ENCODE measurements at places on chromosomes 16 and 17.

GRCh38 chr17:60435244-60436167, 13.2 kb downstream of the CHCT1 start:
- peak; percentile 55 for DNase-seq

GRCh38 chr17:4978726-4979125, 8.7 kb downstream of the CAMTA2 start:
- DNase-seq = no peak

DNA sequence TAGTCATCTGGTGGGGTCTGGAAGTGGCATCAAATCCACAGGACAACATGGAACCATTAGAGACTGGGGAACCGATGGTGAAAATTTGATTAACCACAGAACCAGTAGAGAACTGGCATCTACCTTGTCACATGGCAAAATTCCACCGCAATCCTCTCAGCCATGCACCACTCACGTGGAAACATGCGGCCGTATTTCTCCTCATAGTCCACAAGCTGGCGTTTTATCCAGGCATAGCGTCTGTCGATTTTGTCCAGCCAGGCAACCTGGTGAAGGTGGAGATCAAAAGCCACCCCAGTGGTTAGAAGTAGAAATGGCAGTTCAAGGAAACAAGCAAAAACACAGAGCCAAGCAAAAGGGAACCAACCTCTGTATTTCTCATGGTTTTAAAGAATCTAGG, 87.6 kb downstream of the VPS53 start:
- no peak for DNase-seq

DNA sequence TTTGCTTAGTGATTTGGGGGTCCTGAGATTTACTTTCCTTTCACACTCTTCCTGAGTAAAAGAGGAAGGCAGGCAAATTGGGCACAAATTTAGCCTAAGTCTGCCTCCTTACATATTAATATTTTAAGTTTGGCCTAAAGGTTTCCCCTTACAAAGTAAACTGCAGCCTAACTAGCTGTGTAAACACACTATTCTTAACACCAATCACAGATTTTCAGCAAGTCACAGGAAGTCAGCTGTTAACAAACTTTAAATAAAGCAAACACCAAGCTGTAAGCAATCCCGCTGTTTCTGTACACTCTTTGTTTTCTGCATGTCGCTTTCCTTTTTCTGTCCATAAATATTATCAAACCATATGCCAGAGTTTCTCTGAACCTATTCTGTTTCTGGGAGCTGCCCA, 45.1 kb upstream of the ABCC11 start:
- DNase-seq = no peak

DNA sequence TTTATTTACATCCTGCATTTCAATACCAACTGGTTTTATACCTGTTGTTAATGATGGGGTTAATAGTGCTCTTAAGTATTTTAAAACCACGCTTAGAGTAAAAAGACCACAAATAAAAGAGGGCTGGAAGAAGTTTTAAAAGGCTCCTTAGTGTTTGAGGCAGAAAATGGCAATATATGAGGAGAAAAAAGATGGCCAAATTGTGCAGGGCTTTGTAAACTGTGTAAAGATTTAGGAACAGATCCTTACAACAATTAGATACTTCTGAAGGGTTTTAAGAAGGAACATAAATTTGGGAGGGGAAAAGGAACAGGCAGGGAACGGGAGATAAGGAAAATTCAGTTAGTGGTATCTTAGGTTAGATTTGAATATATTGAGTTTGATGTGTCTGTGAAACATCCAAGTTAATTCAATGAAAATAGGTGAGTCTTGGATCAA, 12.7 kb downstream of the CDC27 start:
- DNase-seq = no peak

DNA sequence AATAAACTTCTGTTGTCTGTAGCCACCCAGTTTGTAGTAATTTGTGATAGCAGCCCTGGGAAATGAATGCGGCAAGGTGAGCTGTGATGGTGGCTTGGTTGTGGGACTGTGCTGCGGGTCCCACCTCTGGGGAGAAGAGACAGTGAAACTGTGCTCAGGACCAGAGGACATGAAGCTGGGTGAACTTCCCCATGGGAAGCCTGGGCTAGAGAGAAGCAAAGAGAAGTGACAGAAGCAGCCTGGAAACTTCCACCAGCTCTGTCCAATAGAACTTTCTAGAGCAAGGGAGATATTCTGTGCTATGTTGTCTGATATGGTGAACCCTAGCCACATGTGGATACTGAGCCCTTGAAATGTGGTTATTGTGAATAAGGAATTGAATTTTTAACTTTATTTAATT, 51.5 kb upstream of the EMP2 start:
- DNase-seq = no peak

DNA sequence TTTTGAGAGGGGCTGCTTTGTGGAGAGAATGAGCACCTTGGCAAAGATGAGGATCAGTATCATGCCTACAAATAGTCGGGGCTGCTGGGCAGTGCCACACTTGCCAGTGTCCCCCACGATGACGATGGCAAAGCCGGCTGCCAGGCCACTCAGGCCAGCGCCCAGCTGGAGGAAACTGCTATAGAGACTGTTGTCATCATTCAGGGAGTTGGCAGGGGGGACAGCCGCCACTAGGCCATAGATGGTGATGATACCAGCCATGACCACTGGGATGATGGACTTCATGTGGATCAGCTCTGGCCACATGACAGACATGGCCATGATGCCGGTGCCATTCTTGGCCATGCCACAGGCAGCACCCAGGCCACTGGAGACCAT, 23.8 kb downstream of the MINK1 start:
- DNase-seq = peak; percentile 59

- DNase-seq = no peak
These were observed 29.2 kb downstream of the ATPAF2 start for GRCh38 chr17:18009609-18010420.

DNA sequence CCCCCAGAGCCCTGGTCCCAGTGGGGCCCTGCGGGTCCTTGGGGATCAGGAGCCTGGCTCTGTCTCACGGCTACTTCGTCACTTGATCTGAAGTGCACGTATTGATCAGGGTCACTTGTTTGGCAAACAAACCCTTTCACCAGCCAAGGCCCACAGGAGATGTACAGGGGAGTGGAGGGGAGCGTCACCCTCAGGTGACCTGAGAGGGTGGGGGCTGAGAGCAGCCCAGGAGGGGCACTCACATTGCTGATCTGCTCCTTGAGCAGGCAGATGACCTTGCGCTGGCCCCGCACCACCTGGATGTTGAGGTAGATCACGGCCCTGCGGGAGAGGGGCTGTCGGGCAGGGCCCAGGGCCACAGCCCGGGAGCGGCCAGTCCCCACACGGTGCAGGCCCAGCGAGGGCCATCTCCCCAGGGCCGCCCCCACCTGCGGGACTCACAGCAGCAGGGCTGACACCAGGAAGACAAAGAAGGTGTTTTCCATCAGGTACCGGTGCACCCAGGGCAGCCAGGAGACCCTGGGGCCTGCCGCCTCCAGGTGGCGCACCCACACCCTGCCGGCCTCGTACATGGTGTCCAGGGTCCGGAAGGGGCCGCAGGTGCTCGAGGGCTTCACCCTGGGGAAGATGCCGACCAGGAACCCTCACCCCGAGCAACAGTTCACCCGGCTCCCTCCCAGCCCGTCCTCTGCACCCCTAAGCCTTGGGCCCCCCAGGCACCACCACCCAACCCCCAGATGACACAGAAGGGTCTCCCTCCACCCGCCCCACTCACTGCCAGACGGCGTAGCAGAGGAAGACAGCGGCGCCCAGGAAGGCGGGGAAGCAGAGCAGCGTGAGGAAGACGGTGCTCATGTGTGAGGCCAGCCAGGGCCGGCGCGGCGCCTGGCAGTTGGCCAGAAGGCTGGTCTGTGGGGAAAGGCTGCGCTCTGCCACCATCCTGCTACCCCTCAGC, 11.3 kb downstream of the TMC6 start:
- DNase-seq = no peak

Measured in anterior cingulate cortex (tissue), 58 donors.